ENCODE measurements at places on chromosomes 12 and 14.
A peak's percentile ranks its signal among the peaks of the same experiment; 100 is the strongest.

DNA sequence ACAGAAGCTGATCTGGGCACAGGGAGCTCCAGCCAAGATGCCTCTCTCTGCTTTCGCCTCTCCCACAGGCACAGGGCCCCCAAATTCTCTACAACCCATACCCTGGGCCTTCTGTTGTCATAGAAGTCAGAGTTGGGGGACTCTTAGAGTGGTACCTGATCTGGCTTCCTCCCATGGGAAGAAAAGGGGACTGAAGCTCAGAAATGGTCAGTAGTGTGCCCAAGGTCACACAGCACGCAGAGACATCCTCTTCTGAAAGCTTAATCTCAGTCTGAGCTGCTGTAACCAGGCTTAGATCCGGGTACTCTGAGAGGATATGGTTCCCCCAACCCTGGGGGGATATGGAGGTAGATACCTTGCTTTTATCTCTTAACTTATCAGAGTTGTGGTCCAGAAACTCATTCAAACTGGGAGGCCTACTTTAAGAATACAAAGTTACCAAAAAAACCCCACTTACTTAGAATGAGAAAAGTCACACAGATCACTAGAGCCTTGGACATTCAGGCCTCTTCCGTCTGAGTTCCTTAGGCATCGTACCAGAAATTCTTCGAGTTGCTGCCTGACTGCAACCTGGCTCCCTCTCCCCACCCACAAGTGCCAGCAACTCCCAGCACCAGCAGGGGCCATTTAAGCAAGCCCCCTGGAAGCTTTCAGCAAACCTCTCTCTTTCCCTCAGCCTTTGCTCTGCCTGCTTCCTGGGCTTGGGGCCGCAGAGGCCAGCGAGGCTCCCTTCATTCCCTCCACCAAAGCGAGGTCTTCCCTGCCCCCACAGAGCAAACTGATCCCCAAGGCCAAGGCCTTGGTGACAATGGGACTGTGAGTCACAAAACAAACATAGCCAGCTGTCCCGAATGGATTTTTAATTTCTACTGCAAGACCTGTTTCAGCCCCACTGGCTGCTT lies 13.9 kb downstream of the KRT7 start:
- DNase-seq, result peak; percentile 50

- peak; percentile 68 for DNase-seq
These were observed 43.1 kb downstream of the LLPH start for GRCh38 chr12:66087365-66087943.

DNA sequence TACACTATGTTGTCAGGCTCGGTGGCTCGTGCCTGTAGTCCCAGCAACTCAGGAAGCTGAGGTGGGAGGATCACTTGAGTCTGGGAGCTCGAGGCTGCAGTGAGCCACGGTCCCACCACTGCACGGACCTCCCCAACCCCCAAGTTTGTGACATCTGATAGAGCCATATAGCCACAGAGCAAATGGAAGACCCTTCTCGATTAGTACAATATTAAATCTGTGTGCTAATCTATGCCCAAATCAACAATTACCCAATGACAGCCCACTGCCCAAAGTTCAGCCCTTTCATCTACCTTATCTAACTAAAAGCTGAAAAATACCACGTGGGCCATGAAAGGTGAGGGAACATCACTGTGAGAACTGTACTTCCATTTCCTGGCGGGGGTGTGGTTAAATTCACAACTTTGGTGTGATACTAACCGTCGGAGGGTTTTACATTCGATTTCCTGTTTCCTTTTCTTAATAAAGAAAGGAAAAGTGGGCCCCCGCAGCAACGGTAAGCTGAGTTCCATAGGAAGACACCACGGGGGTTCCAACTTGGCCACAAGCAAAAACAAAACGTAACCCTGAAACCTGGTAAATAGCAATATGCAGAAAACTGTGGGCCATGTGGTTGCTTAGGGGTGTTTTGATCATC lies 31.2 kb upstream of the FOS start:
- DNase-seq, result no peak

GRCh38 chr12:105351523-105351922 lies 21.0 kb downstream of the C12orf75 start:
- no peak for DNase-seq

DNA sequence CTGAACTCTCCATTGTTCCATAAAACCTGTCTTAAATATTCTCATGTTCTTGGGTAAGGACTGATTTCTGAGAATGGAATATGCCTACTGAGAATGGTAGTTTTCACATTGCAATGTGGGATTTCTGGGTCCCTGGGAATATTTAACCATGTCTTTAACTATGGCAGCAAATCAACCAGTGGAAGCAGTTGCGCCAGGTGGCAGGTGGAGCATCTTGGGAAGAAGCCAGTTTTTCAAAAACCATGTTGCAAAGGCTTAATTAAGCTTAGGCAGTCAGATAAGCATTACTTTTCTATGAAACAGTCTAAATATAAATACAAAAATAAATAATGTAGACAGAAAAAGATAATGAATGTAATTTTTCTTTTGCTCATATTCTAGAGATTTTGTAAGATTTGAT lies 448.1 kb downstream of the ADAMTS20 start:
- no peak for DNase-seq
